ENCODE measurements at places on chromosomes 7 and 10. TPM values are rescaled to one million over a fixed set of nuclear protein-coding genes. Genes with fewer than 3 reads are reported as not detected.
A peak's percentile ranks its signal among the peaks of the same experiment; 100 is the strongest.

DNA sequence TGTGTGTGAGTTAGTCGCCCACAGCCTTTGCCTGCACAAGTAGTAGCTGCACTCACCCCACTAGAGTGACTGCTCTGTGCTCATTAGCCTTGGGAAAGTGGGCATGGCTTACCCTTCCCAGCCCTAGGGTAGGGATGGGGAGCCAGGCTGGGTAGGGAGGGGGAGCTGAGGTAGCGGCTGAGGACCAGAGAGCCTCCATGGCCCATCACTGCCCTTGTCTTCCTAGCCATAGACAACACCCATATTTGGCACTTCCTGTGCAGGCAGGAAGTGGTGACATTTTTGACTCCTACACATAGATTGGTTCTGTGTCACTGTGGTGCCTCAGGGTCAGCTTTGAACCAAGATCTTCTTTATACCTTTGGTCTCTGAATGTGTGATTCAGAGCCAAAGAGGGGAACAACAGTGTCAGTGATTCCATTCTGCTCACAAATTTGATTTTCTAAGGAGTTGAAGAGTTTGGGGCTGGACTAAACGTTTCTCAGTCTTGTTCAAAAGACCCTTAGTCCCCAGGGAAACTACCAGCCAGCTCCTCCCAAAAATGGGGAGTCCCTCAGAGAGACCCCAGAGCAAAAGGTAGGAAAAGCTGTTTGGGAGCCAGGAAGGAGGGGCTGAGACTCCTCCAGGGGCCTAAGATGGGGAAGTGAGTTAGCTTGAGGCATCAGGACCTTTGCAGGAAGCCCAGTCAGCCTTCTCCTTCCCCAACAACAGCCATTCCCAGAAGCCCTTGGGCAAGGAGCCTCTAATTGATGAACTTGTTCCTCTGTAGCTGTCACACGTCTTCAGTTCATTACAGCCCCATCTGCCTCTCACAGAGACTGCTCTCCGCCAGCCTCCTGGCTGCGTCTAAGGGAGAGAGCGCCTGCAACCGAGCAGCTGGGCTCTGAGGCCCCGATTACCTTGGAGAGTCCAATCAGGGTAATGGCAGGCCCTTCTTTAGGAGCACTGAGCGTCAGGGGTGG, 135.0 kb downstream of the CDH23 start:
- DNase-seq: peak; percentile 3

SLC18A3 gene
- not detected for total RNA-seq

GRCh38 chr10:452512-453426, 236.7 kb downstream of the DIP2C start:
- DNase-seq: no peak

DNA sequence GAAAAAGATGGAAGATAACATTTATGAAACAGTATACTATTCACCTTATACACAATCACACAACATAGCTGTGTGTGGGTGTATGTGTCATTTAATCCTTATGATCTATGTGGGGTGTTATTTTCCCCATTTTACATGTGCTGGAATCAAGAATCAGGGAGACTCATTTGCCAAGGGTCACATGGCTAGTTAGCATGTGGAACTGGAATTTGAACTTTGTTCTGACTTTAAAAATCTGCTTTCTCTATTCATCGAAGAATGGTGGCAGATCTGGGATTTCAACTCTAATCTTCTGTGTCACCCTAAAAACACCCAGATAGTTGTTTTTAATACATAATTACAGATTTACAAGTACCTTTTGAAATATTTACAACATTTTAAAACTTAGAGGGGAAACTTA, 65.2 kb downstream of the ADAM22 start:
- no peak for DNase-seq

ELFN1 gene
- total RNA-seq: not detected
